ENCODE measurements at places on chromosomes 1 and 21. TPM values are rescaled to one million over a fixed set of nuclear protein-coding genes. Genes with fewer than 3 reads are reported as not detected.

Gene SESN2
- total RNA-seq: 8.8 TPM

Gene NBPF15
- total RNA-seq: 89.5 TPM

Gene MYBPH
- not detected for total RNA-seq

Gene FAM72B
- total RNA-seq: 0.47 TPM

Gene MTFR1L
- 25.5 TPM for total RNA-seq

Gene GBP7
- not detected for total RNA-seq

Gene ASPM
- 0.25 TPM for total RNA-seq

Gene LCE1A
- not detected for total RNA-seq

Gene CD34
- total RNA-seq: not detected

Gene LRRN2
- not detected for total RNA-seq

Gene NPR1
- total RNA-seq: not detected

Gene HDAC1
- total RNA-seq: 61.0 TPM

Gene NUF2
- 1.8 TPM for total RNA-seq

Gene GRHL3
- not detected for total RNA-seq

Gene CFHR4
- total RNA-seq: not detected

Gene KRTAP12-2
- total RNA-seq: not detected

Gene TFF2
- not detected for total RNA-seq

Gene AMY1A
- total RNA-seq: not detected

Gene LMX1A
- total RNA-seq: not detected

Gene KRTAP19-1
- total RNA-seq: not detected

All from CD4-positive, alpha-beta T cell (primary cell).